Neural progenitor cell (in vitro differentiated cells): ENCODE measurements at places on chromosomes 16 and 17.
A peak's percentile ranks its signal among the peaks of the same experiment; 100 is the strongest.

- no peak for DNase-seq
These were observed 1.4 kb downstream of the STAT5A start for GRCh38 chr17:42289611-42290181.

- no peak for DNase-seq
These were observed 13.3 kb upstream of the CCDC154 start for GRCh38 chr16:1457489-1458245.

GRCh38 chr16:88466175-88466862 is 13.2 kb downstream of the ZFPM1 start:
- DNase-seq = no peak

- no peak for DNase-seq
These were observed 211.9 kb downstream of the GSG1L start for GRCh38 chr16:27851586-27851985.

DNA sequence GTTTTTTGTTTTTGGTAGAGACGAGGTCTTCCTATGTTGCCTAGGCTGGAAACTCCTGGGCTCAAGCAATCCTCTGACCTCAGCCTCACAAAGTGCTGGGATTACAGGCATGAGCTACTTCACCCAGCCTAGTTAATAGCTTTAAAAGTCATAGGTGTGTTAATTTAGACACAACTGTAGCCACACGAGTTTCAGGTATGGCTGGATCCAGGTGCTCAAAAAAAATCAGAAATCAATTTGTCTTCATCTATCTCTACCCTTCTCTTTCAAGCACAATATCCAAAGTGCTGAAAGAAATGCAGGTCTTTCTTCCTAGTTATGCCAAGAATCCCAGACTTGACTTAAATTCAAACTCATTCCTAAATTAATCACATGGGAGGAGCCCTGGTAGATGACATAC is 23.9 kb upstream of the C16orf87 start:
- no peak for DNase-seq

GRCh38 chr16:8109510-8110369 is 480.6 kb downstream of the TMEM114 start:
- no peak for DNase-seq

DNA sequence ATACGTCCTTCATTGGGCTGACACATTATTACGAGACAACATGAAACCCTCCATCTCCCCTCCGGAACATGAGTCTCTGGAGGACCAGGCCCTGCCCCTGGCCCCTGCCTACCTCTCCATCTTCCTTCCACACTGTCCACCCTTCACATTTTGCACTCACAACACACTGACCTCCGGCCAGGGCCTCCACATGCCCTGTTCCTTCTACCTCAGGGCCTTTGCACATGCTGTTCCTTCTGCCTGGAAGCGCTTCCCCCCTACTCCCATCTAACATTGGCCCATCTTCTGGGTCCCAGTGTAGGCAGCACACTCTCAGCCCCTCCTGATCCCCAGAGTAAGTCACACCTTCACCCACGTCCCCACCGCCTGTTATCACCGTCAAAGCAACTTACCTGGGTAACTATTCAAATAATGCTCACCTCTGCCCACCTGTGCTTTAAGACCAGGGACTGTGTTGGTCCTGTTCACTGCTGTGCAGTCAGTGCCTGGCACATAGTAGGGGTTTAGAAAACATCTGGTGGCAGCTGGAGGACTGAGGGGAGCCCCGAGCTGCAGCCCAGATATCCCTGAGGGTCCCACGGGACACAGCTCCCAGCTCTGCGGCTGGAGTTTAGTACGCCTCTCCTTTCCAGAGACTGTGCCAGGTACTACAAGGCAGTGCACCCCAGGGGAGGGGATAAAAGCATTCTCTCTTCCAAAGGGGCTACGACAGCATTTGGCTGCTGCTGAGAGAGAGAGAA is 27.2 kb downstream of the RPH3AL start:
- DNase-seq = no peak

DNA sequence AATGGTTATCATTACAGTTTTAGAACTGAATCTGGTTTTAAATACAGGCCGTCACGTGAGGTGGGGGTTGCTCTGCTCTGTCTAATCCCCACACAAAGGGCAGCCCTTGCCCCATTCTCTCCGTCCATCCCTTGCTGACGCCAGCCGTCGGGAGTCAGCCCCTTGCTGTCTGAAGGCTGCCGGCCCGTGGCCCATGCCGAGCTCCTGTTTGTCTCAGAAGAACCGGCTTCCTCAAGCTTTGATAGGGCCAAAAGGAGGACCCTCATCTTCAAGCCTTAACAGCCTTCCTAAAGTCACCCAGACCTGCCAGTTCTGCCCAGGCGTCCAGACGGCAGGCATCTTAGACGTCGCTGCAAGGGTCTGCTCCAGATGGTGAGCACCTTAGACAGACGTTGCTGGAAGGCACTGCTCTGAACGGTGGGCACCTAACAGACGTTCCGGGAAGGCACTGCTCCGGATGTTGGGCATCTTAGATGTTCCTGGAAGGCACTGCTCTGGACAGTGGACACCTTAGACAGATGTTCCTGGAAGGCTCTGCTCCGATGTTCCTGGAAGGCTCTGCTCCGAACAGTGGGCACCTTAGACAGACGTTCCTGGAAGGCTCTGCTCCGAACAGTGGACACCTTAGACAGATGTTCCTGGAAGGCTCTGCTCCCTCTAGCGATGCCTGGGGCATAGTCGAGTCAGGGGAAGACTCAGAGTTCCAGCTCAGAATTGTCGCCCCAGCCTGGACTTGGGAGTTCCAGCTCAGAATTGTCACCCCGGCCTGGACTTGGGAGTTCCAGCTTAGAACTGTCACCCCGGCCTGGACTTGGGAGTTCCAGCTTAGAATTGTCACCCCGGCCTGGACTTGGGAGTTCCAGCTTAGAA is 35.1 kb upstream of the CHMP6 start:
- peak; percentile 87 for DNase-seq

DNA sequence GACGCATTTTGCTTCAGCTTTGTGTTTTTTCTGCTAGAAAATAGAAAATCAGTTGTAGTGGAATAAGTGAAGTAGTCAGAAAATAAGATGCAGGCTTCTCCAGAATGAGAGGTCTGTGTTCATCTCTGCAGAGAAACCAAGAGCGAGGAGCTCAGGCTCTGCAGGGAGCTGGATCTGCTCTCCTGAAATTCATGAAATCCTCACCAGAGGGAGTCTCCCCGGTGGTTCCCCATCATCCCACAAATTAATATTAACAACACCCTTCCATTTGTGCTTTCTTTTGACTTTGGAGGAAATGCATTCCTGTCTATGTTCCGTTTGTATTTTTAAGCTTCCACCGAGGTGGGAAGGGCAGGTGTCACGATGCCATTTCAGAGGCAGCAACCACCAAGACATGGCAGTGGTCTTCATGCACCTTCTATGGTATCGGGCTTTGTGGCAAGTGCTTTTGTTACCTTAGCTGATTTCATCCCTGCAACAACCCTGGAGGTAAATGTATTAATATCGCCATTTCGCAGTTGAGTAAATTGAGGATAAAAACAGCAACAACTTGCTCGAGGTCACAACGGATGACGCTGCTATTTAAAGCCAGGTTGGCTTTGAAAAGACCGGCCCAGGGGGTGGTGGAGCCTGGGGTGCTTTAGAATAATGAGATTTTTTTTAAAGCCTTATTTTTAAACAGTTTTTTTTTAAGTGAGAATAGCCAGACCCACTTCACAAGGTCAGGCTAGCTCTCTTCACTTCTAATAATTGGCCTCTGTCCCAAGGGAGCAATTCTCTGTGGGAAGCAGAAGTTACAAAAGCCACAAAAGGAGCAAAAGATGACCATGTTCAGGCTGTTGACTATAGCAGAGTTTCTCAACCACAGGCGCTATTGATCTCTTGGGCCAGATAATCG is 367.6 kb upstream of the ERCC4 start:
- no peak for DNase-seq

- no peak for DNase-seq
These were observed 2.0 kb upstream of the AOC3 start for GRCh38 chr17:42849031-42849430.

DNA sequence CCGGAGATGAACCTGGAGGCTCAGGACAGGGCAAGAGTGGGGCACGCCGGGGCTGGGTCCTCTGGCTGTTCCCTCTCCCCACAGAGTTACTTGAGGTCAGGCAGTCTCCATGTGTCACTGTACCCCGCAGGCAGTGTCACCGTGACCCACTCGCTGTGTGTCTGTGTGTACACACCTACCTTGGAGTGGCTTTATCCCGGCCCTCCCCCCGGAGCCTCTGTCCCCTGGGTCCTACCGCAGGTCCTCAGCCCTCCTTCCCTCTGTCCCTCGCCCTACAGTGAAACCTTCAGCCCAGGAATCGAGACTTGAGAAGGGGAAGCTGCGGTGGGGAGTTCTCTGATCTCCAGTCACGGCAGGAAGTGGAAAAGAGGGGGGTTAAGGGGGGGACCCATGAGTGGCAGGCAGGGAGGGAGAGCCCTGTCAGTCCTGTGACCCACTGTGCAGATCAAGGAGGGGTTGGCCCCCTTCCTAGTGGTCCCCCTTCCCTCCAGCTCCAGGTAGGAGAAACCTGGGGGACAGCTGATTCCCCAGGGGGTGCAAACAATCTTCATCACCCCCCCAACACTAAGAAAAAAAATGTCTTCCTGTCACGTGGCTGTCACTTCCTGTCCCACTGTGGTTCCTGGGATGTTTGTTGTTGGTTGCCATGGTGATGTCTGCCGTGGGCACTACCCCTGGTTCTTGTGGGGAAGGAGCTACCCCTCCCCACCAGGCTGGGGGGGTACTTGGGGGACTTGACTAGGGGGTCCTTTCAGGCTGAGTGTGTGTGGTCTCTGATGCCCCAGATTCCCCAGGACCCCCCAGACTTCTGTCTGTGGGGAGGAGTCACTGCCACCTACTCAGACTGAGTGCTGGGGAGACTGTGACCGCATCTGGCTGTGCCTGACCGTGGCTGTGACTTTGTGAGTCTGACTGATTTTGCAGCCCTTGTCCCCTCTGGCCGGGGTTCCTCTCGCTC is 13.7 kb downstream of the RARA start:
- DNase-seq = no peak

DNA sequence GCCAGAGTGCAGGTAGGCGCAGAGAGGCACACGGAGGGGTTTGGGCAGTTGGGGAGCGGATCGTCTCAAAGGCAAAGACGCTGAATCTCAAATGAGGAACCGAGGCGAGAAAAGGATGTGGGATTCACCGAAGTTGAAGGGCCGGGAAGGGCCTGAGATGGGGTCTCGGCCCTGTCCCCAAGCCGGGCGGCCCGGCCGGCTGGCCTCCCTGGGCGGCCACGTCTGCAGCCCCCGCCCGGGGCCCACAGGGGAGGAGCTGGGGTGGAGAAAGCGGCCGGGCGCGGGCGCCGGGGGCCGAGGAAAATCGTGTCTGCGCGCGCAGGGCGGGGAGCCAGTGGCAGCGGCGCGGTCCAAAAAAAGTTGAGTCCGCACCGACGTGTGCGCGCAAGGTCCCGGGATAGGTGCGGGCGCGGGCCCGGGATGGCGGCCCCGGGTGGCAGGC is 458 bp downstream of the SLC12A4 start:
- DNase-seq = peak; percentile 65

GRCh38 chr17:20091174-20092029 is 82.2 kb downstream of the SPECC1 start:
- DNase-seq = no peak

DNA sequence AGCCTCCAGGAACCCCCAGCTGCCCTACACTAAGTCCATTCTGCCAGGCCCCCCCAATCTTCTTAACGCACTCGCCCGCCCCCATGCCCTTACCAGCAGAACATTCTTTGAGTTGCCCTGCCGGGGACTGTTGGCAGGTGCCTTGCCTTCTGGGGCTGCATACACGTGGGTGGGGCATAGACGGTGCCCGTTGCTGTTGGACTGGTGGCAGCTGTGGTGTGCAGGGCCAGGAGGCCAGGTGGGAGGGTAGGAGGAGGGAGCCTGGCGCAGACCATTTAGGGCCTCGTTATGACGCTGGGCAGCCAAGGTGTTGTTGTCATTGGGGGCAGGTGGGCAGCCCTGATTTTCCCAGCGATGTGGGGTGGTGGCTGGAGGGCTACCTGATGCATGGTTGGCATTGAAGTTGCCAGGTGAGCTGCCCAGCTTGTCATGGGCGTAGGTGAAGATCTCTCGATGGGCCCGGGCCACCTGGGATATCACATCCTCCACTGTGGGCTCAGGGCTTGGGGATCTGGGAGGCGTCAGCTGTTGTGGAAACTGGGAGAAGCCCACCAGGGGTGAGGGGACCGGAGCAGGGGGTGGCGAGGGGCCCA is 4.9 kb downstream of the NR1D1 start:
- DNase-seq = no peak

DNA sequence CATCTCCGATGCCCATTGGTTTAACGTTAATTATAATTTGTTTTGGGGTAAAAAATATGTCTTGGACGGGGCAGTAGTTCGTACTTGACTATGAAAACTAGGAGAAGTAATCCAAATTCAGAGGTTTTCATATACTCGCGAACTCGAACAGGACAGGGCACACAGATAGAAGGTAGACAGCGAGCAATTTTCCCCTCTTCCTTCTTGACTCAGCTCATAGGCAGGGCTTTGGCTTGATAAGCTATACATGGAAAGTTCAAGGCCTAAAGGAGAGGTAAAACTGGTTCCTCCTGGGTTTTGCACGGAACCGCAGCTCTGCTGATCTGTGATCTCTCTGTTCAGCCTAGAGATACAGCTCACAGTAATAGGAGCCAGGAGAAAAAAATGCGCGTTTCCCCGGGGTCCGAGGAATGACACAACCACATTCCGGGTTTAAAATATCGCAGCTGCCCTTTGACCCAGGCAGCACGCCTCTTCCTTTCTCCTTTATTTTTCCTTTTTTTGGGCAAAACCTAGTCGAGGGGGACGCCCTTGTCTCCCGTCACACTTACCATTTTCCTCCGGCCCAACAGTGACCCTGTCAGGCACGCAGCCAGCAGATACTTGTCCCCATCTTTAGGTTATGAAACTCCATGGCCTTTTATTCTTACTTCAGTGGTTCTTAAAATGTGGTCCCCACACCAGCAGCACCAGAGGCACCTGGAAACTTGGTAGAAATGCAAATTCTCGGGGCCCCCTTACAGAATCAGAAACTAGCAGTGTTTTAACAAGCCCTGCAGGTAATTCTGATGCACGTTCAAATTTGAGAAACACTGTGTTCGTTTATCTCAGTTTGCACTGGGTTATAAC is 1.7 kb upstream of the LASP1 start:
- DNase-seq = peak; percentile 65

- no peak for DNase-seq
These were observed 52.0 kb downstream of the RNF213 start for GRCh38 chr17:80312621-80313135.

- DNase-seq = peak; percentile 62
These were observed 1.4 kb upstream of the CBX2 start for GRCh38 chr17:79776376-79777119.

DNA sequence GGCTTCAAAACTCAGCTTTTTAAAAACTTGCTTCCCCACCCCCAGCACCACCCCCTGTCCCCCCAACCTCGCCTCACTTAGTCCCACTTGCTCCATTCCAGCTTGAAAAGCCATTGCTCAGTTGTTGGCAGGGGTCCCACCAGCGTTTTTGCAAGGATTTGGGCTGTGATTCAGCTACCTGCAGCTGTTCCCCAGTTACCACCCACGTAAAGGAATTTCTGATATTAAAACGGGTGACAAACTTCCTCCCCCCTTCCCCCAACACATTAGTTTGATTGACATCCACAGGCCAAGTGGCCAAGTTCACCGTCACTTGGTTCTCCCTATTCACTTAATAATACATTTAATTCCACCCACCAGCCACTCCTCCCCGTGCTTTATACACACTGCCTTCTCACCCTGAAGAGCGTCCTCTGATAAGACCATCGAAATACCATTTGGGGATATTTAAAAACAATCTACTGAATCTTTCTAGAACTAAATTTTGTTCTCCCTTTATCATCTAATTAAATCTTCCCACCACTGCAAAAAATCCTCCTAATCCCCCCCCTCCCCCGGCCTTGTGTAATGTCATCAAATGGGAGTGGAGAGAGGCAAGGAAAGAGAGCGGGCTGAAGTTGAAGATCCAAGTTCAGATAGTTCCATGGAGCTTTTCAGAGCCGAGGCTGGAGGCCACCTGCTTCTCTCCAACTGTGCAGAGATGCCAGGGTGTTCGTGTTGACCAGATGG is 55.1 kb downstream of the SOX9 start:
- DNase-seq = no peak
